AG04450 (cell line): ENCODE measurements at places on chromosomes 5 and 9.

GRCh38 chr5:54700986-54701578 lies 183.5 kb downstream of the SNX18 start:
- peak; percentile 97 for DNase-seq

- DNase-seq: no peak
Observed at GRCh38 chr5:138245717-138246116, 28.7 kb downstream of the GFRA3 start.

- no peak for DNase-seq
Observed at GRCh38 chr5:179294131-179294780, 51.0 kb downstream of the ADAMTS2 start.

GRCh38 chr9:87694236-87694755 lies 31.6 kb upstream of the CTSL start:
- no peak for DNase-seq

DNA sequence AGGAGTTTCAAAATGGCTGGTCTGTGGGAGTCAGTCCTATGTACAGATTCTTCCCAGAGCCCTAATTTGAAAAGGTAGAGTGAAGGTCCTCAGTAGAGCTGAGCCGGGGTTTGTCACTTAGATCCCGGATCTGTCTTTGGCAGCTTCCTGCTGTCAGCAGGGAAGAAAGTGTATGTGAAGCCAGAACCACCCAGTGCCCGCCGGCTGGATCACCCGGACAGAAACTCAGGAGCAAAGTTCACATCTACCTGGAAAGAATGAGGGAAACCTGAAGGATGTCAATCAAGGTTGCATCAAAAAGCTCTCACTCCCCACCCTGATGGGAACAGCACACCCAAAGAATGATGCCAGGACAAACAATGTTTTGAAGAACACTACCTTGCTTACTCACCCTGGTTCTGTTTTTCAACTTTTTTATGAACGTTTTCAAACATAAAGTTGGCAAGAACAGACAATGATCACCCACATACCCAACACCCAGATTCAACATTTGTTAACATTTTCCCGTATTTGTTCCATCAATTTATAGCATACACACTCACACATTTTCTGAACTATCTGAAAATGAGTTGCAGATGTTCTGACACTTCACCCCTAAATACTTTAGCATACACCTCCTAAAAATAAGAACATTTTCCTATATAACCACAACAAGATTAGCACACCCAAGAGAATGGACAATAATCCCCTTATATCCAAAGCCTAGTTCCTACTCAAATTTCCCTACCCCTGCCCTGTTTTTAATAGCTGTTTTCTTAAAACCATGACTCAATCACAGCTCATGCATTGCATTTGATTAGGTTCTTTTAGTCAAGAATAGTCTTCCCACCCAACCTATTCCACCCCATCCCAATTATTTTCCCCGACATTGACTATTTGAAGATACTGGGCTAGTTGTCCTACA lies 133.9 kb downstream of the LHFPL2 start:
- no peak for DNase-seq

- no peak for DNase-seq
Observed at GRCh38 chr5:173271419-173271818, 36.4 kb upstream of the NKX2-5 start.

- no peak for DNase-seq
Observed at GRCh38 chr5:135511761-135512575, 23.8 kb downstream of the NEUROG1 start.

DNA sequence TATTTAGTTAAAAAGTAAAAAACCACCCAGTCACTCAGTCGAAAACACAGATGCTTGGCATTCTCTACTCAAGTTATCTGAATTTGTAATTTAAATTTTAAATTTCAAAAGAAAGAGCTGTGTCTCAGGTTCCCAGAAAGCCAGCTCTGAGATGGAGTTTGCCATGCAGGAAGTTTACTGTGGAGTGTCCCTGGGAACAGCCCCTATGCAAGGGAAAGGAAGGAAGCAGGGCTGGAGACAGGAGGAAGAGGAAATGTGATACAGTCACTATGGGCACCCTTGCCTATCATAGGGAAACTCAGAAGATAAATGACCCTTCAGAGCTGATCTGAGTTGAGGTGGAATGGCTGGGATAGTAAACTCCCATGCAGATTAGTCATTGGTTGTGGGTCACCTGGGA lies 408.8 kb upstream of the ACTBL2 start:
- DNase-seq: no peak

GRCh38 chr5:138849439-138849838 lies 25.7 kb downstream of the LRRTM2 start:
- DNase-seq: no peak

DNA sequence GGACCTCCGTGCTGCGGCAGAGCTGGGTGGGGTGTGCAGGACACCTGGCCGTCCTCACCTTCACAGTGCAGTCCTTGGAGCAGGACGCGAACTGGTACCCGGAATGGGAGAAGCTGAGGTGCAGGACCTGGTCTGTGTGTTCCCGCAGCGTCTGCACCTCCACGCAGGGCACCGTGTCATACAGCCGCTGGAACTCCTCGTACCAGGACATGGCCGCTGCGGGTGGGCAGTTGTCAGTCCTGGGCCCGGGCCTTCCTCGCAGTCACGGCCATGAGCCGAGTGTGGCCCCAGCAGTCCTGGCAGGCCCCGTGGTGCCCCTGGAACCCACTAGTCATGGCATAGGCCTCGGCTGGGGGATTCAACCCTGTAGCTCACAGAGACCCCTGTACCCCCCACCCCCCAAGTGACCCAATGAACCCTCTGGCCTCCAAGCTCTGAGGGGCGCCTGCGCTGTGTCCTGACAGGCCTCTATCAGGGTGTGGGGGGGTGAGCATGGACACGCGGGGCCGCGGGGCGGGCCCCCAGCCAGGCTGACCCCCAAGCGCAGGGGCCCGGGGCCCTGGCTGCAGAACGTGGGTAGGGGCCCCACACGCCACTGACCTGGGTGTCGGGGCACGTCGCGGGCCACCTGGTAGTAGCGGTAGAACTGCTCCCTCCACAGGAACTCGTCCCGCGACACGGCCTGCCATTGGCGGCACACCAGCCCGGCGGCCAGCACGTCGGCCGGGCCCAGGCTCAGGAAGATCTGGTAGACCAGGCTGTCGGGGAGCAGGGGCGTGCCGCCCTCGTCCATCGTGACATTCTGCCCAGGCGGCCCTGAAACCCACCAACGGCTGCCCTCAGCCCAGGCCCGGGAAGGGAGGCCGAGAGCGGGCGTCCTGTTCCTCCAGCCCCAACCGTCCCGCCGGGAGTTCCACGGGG lies 987 bp downstream of the FBXW5 start:
- DNase-seq: no peak

DNA sequence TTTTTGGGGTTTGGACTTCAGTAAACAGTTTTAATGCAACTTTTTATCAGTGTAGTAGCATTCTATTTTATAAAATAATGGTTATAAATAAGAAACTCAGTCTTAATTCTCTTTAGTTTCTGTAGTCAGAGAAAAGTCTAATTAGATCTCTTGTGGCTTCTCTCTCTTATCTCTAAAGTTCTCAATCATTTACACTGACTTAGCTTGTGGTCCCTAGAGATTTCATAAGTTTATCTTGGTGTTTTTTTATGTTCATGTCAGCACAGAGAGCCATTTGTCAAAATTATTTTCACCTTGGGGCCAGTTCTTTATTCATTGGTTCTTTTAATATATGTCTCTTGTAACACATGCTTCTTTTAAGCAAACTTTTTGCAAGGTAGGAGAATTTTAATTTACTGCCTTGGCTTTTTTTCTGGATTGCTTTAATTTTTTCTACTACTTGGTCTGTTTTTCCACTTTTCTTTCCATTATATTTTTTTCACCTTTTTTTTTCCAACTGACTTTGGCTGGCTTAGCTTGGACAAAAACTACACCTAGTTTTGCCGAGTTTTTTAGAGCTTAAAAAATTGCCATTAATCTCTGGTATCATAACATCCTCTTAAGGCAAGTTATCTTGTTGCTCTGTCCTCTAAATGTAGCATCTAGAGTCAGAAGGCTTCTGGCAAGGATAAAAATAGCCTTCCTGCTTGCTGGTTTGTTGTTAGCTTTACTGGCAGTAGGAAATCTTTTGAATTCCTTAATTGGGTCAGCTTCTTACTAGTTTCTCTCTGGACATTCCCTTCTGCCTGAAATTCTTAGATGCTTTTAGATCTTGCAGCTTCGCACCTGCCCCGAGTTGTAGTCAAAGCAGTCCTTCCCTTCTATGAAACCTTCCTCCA lies 35.3 kb downstream of the CPEB4 start:
- no peak for DNase-seq

- DNase-seq: no peak
Observed at GRCh38 chr5:160511280-160511929, 89.8 kb downstream of the PTTG1 start.

GRCh38 chr5:93186076-93186682 lies 394.8 kb downstream of the NR2F1-AS1 start:
- DNase-seq: no peak

- no peak for DNase-seq
Observed at GRCh38 chr5:55997742-55998351, 3.1 kb upstream of the IL6ST start.

DNA sequence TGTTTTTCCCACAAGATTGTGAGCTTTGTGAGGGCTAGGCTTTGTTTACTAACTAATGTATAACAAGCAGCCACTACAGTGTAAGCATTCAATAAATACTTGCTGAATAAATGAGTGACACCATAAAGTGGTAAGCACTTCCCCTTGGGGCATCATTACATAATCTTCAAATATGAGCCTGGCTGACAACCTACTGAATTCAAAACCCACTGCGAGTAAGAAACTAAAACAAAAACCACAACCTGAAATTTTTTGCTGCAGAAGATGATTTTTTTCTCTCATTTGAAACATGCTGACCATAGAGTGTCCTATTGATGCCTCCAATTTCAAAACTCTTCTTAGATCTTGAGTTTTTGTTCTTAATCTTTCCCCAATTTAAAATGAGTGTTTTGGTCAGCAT lies 331.3 kb upstream of the CCNG1 start:
- DNase-seq: no peak

GRCh38 chr5:76251656-76252055 lies 151.4 kb upstream of the IQGAP2 start:
- no peak for DNase-seq

- DNase-seq: no peak
Observed at GRCh38 chr5:87268970-87269377, 1.3 kb downstream of the RASA1 start.

DNA sequence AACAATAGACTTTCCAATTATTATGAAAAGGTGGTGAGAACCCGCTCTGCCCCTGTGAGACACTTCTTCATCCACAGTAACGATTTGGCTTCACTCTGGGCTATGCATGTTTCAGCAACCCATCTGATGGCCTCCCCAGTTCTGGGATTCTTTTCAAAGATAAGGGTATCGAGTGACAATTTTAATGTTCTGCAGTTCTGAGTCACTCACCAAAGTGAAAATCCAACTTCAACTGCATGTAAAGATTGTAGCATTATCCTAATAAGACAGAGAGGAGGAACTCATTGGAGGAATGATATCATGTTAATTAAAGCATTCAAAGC lies 1078.3 kb upstream of the SEMA6A start:
- no peak for DNase-seq

DNA sequence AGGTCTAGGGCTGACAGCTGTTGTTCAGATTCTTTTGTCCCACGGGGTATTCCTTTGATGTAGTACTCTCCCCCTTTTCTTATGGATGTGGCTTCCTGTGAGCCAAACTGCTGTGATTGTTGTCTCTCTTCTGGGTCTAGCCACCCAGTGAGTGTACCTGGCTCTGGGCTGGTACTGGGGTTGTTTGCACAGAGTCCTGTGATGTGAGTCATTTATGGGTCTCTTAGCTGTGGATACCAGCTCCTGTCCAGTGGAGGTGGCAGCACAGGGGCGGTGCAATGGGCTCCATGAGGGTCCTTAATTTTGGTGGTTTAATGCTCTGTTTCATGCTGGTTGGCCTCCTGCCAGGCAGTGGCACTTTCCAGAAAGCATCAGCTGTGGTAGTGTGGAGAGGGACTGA lies 161.3 kb downstream of the CAVIN4 start:
- no peak for DNase-seq

GRCh38 chr9:88272986-88273385 lies 115.3 kb upstream of the SPIN1 start:
- no peak for DNase-seq

DNA sequence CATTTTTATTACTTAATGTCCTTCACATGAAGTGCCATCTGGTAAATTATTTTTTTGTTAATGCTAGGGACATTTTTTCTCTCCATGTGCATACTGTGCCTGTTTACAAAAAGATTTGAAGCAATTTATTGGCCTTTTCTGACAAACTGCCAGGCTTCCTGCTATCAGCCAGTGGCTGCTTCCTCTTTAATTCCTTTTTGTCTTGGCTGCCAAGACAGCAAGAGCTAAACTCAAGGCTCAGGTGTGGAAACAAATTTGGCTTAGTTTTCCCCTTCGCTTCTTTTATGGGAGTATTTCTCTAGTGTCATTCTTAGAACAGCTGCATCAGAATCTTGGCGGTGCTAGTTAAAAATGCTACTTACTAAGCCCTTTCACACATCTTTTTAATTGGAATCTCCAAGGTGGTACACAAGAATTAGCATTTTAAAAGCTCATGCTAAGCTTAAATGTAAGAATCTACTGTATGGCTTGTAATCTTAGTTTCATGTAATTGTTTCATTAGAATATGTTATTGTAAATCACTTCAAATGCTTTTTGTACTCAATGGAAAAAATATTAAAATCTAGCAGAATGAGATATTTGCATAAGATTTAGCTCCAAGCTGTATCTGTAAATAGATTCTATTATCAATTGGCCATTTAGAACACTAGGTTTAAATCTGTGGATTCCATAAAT lies 134.2 kb upstream of the RASGRF2 start:
- no peak for DNase-seq

DNA sequence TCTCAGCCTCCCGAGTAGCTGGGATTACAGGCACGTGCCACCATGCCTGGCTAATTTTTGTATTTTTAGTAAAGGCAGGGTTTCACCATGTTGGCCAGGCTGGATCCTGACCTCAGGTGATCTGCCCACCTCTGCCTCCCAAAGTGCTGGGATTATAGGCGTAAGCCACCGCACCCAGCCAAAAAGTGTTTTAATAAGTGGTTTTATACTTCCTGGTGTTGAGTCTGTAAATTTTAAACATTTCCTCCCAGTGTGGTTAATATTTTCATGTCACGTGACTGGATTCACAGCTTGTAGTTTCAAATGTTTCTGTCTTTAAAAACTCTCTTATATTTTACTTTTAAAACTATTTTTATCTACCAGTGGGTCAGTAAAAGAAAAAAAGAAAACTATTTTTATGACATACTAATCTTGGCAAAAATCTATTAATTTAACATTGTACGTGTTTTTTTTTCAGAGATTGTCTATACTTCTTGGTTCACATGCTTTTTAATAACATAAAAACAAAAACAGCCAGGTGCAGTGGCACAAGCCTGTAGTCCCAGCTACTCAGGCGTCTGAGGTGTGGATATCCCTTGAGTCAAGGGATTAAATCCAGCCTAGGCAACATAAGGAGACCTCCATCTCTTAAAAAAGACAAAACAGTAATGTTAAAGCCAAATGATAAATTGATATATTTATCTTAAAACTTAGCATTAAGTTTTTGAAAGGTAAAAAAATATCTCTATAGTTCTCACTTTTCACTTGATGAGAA lies 117.1 kb downstream of the DMXL1 start:
- no peak for DNase-seq

DNA sequence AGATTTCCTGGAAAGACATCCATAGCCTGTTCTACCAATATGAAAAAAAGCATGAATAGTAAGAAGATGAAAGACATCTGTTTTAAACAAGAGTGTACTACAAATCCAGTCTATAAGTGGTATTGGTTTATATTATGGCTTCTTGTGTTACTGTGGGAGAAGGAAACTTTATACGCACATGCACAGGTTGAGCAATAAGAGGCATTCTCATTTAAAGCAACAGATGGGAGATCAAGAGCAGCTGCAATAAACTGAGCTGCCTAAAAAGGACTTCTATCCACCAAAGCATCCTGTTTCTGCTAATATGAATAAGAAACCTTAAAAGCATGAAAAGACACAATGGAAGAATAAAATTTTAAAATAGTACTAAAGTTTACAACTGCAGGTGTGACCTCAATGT lies 8.6 kb upstream of the PCDHB1 start:
- no peak for DNase-seq
